NCI-H2081 (cell line): ENCODE measurements at places on chromosomes 4 and X.
A peak's percentile ranks its signal among the peaks of the same experiment; 100 is the strongest.

DNA sequence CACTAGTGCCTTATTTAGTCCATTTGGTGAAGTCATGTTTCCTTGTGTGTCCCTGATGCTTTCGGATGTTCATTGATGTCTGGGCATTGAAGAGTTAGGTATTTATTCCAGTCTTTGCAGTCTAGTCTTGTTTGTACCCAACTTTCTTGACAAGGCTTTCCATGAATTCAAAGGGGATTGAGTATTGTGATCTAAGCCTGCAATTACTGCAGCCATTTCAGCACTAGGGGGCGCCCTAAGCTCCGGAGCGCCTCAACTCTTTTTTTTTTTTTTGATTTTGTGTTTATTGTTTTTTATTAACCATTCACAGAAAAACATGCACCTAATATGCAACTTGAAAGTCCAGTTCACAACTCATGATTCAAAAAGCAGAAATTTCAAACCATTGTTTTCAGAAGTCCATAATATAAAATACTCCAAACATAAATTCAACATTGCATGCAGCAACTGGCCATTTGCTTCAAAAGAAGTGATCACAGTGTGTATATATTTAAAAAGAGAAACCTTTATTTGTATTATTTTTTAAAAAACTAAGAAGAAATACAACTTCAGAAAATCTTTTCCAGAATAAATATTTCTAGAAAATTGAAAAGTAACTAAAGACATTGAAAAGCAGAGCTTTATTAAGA, 59.2 kb downstream of the PTPN13 start:
- no peak for DNase-seq

GRCh38 chr4:163273922-163274321, 58.5 kb downstream of the NPY1R start:
- no peak for DNase-seq

- no peak for DNase-seq
Measured at GRCh38 chrX:22338740-22339139, 66.0 kb downstream of the CBLL2 start.

- DNase-seq = no peak
Measured at GRCh38 chrX:66918511-66918910, 279.6 kb upstream of the EDA2R start.

DNA sequence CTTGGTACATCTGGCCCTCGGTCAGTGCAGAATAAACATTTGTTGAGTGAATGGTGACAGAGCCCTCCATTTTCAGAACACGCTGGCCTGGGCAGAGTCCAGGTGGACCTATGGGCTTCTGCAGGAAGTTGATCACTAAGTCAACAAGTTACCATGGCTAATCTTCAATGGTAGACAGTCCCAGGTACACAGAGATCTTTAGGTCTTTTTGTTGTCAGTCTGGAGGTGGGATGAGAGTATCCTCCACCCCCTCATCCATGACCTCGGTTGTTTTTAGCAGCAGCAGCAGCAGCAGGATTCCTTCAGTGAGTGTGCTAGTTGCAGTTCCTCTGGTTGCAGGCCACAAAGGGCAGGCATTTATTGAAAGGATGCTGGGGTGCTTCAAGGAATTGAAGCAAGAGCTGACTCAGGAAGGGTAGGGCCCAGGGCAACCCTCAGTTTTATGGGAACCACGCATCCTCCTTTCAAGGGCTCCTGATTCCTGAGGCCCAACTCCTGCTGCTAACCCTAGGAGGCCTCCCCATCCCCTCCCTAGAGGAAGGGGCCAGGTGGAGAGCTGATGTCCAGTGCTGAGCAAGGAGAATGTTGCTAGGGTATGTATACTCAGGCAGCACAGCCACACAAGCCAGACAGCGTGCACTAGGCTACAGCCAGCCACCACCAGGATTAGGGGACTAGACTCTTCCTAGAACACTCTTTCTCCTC, 1.7 kb upstream of the USP27X start:
- DNase-seq = no peak

GRCh38 chr4:107826421-107826980, 1.8 kb downstream of the SGMS2 start:
- DNase-seq = peak; percentile 1

DNA sequence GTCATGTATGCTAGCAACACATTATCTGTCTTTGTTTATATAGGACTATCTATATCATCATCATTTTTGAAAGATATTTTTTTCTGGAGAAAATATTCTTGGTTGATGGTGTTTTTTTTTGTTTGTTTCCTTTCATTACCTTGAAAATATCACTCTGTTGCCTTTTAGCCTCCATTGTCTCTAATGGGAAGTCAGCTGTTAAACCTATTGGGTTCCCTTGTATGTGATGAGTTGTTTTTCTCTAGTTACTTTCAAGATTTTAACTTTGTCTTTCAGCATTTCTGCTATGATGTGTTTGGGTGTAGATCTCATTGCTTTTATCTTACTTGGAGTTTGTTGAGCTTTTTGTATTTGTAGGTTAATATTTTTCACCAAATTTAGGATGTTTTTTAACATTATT, 124.4 kb downstream of the EDA start:
- DNase-seq = no peak

- no peak for DNase-seq
Measured at GRCh38 chr4:130395871-130396270, 1299.9 kb downstream of the C4orf33 start.

- no peak for DNase-seq
Measured at GRCh38 chrX:46967547-46967946, 55.3 kb downstream of the JADE3 start.

GRCh38 chr4:1819816-1820215, 26.7 kb downstream of the FGFR3 start:
- DNase-seq = no peak

DNA sequence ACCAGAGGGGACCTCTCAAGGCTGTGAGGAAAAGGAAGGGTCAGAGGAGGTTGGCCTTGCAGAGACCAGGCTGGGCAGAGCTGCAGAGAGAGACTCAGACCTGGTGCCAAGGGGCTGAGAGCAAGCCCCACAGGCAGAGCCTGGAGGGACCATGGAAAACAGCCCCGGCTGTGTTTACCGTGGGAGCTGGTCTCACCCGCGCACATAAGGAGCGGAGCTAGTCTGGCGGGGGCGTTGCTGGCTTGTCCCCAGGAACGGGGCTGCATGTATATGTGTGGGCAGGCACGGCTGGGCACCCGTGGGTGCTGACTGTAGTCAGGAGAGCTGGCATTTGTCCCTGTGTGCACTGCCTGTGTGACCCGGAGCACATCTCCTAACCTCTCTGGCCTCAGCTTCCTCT, 45.7 kb downstream of the C4orf50 start:
- no peak for DNase-seq

- DNase-seq = no peak
Measured at GRCh38 chr4:13580036-13580435, 35.7 kb upstream of the NKX3-2 start.

DNA sequence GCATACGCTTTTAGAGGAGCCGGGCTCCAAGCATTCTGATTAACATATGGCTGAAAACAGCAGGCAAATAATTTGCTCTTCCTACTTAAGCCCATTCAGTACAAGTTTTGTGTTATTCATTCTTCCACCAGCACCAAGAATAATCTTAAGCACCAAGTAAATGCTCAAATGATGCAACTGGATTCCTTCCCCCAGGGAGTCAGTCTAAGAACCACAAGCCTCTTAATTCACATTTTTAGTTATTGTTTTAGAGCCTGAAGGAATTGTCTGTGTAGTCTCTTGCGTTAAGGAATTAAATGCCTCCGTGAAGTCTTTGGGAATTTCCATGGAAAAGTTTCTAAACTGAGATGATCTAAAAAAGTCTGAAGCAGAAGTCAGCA, 61.5 kb upstream of the MAGEB2 start:
- no peak for DNase-seq

GRCh38 chr4:12701384-12701783, 782.8 kb downstream of the RAB28 start:
- no peak for DNase-seq

DNA sequence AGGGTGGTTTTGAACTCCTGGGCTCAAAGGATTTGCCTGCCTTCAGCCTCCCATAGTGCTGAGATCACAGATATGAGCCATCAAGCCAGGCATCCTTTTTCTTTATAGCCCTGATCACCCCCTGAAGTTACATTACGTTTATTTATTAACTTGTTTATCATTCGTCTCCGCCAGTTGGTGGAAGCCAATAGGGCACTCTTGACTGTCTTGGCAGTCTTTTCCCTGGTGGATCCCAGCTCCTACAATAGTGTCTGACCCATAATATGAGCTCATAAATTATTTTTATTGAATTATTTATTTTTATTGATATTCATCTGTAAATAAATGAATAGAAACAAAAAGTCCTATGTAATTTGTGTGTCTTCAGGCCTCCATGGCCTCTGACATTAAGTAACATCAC, 484.3 kb upstream of the FAT1 start:
- DNase-seq = no peak

DNA sequence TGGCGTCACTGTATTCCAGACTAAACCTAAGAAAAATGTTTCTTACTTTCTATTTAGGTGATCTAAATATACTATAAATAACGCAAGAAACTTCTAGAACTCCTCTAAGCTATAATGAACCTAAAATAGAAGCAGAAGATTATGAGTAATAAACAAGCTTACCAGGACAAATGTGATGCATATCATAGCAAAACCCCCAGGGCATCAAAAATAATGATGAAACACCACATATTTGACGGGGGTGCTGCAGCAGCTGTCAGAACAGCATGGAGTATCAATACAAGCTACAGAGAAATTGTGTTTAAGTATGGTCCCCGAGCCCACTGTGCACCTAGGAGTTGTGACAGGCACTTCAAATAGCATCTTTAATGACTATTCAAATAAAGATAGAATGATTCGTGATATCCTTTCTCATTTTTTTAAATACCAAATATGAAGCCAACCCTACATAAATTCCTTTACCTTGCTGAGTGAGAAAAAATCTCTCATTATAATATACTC, 337.3 kb downstream of the CENPC start:
- no peak for DNase-seq

- peak; percentile 75 for DNase-seq
Measured at GRCh38 chr4:125313497-125313896, 1.3 kb upstream of the FAT4 start.

- DNase-seq = no peak
Measured at GRCh38 chr4:142005519-142005918, 369.1 kb downstream of the IL15 start.

DNA sequence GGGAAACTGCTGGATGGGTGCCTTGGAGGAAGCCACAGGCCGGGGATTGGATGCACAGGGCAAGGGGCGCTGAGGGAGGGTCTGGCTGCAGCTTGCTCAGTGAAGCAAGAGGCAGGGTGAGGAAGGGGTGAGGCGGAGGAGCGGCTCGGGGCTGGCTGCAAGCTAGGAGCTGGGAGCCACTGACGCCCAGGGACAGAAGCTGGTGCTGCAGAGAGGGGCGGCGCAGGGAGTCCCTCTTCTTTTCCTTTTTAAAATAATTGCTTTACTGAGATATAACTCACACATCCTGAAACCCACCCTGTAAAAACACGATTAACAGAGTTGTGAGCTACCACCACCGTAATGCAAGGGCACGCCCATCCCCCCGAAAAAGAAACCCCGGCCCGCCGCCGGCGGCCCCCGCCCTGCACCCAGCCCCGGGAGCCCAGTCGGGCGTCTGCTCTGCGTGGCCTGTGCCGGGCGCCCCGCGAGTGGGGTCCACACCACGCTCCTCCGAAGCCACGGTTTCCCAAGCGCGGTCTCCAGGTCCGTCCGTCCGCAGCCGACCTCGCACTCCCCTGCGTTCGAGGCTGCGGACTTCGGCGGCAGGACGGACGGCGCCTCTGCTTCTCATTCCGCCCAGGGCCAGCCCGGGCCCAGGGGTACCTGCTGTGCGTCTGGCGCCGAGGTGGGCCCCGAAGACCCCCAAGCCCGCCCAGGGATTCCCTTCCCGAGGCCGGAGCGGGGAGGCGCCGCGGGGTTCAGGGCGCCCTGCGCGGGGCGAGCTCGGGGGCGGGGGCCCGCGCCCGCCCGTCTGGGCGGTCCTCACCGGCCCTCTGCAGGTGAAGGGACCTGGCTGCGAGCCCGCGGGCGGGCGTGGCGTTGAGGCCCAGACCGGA, 866 bp upstream of the UVSSA start:
- peak; percentile 21 for DNase-seq

DNA sequence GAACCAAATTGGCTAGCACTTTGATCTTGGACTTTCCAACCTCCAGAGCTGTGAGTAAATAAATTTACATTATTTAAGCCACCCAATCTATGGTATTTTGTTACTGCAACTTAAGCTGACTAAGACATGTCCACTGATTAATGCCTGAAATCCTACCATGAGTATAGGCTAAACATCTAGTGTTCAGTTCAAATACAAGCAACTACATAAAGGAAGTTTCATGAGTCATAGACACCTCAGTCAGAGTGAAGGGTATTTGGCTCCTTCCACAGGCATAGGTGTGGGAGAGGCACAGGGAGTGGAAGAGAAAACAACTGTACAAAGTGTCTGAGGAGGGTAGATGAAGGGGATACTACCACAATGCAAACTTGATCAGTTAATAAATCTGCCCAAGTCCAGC, 35.5 kb upstream of the PCDH19 start:
- no peak for DNase-seq

DNA sequence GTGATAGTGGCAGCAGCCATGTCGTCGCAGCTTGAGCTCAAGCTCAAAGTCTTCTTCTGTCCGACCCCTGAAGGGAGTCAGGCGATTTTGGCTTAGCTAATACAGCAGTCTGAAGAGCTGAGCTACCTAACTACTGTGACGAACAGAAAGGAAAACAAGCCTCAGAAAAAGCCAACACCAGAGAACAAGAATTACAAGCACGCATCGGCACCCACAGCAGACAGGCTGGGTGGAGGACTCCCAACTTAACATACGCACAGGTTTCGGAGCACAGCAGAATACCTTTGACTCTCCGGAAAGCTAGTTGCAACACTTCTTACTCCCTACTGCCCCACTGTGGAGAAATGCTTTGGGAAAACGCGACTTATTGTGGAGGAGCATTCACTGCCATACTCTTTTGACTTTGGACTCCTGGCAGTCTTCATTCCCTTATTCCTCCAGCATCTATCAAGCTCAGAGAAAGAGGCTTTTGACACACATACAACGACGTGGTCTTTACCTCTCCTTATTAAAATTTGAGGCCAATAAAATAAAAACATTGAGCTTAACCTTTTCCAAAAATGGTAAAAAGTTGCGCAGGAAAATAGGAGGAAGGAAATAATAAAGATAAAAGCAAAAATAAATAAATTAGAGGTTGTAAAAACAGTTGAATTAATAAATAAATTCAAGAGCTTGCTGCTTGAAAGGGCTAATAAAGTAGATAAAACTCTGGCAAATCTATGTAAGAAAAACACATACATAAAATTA, 41.3 kb upstream of the GPC3 start:
- peak; percentile 3 for DNase-seq

- DNase-seq = no peak
Measured at GRCh38 chr4:106426069-106426468, 57.5 kb upstream of the GIMD1 start.

- no peak for DNase-seq
Measured at GRCh38 chr4:8754634-8755589, 116.7 kb downstream of the HMX1 start.

GRCh38 chr4:124396333-124396732, 316.2 kb downstream of the ANKRD50 start:
- DNase-seq = no peak

DNA sequence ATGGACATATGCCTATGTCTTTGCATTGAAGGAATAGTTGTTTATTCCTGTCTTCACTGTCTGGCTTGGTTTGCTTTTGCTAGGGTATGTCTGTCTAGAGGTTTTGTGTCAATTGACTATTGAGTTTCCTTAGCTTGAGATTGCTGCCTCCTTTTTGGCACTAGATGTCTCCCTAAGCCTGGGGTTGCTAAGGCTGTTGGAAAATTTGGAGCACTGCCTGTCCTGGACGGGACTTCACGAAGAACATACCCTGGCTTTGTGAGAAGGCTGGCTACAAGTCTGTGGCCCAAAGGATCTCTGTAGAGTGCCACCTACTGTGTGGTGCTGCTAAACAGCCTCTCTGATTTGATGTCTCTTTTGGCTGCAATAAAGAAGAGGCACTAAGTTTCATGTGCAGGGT, 183.8 kb upstream of the NUDT10 start:
- no peak for DNase-seq
